AG04449 (cell line): ENCODE measurements at places on chromosomes 7 and 10.

DNA sequence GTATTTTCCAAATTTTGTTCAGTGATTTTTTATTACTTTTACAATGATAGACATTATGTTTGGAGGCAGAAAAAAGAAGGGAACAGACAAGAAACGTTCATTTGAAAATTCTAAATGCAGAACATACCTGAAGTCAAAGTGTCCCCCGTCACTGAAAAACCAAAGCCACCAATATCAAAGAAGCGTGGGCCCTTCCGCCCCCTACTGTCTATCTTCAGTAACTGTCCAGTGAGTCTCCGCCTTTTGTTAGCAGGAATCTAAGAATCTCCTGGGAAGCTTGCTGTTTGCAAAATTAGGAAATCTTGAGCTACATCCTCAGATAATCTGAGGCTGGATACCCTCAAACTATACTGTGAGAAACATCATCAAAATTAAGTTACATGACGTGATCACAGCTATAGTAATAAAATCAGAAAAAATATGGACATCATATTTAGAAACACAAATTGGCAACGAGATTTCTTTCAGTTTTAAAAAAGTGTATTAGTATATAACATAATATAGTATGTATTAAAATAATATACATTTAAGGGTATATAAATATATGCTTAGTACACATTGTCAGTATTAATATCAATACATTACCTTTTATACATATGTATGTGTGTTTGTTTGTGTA lies 169.3 kb upstream of the AKR1E2 start:
- DNase-seq = no peak

DNA sequence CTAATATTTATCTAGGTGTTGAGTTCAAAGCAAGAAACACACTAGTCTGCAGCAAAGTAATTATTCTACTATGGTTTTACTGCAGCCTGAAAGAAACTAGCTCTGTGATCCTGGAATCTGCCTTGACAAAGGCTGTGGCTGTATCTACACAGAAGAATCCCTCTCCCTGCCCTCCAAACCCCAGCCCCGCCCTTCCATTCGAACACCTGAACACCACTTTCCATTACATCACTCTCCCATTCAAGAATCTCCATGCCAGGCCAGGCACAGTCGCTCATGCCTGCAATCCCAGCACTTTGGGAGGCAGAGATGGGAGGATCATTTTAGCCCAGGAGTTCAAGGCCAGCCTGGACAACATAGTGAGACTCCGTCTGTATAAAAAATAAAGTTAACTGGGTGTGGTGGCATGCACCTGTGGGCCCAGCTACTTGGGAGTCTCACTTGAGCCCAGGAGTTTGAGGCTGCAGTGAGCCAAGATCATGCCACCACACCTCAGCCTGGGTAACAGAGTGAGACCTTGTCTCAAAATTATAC lies 23.3 kb downstream of the LRRC20 start:
- no peak for DNase-seq

GRCh38 chr10:62071846-62072281 lies 170.4 kb downstream of the ARID5B start:
- DNase-seq = no peak

DNA sequence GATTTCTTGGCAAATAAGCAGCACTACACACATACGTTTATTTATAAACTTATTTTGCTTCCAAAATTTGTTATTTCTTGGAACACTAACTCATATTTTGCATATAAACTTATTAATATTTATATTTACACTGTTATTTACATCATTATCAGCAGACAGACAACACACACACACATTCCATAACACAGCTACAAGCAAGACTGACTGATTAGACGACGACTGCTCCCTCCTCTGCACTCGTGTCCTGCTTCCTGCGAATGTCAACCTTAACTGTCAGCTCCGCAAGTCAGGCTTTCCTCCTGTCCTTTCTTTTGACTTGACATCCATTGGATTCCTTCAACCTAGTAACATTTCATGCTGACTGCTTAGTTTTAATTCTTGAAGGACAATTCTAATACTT lies 96.6 kb downstream of the ATE1 start:
- no peak for DNase-seq

DNA sequence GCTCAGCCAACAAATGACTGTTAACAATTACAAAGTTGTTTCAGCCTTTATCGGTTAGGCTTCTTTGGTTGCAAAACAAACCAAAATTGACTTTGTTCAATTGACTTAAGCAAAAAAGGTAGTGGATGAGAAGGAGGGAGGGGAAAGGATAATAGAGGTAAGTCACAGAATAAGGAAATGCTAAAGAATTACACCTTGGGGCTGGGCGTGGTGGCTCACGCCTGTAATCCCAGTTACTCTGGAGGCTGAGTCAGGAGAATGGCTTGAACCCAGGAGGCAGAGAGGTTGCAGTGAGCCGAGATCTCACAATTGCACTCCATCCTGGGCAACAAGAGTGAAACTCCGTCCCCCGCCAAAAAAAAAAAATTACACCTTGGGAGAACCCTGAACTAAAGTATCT lies 41.4 kb downstream of the AHCYL2 start:
- DNase-seq = no peak

DNA sequence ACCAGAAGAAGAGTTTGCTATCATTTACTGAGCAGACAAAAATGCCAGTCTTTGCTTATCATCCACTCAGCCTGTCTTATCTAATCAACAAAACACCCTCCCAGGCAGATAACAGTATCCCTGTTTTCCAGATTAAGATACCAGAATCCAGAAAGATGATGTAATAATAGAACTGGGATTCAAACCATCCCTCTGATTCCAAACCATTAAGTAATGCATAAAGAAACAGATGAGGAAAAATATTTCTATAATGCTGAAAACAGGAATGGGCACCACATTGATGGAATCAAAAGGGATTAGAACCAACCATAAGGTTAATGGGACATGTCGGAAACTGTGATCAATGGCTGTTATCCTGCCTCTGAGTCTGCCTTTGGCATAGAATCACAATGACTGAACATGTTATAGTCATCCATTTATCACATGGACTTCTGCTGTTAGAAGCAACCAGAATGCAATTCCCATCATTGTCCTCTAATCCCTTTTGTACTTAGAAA lies 92.1 kb upstream of the RSU1 start:
- DNase-seq = no peak

DNA sequence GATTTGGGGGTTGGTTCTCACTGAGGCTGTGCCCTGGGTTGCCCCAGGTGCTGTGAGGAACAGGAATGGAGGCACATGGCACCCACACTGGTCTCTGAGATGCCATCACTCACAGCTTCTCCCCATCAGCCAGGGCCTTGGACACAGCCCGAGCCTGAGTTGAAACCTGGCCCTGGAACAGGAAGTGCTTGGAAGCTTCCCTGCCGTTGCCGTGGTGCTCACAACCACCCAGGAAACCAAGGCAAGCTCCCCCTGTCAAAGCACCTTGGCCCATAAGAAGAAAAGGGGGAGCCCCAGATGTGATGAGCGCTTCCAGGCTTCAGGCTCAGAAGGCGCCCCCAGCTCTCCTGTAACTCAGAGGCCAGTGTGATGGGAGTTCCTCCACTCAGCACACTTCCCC lies at the start of gene BTBD16:
Gene BTBD16, plus strand, starts transcription at position 221 of the 400 bp plus-strand sequence. CDS start 3,786 bp downstream, outside the sequence.
- DNase-seq = no peak

DNA sequence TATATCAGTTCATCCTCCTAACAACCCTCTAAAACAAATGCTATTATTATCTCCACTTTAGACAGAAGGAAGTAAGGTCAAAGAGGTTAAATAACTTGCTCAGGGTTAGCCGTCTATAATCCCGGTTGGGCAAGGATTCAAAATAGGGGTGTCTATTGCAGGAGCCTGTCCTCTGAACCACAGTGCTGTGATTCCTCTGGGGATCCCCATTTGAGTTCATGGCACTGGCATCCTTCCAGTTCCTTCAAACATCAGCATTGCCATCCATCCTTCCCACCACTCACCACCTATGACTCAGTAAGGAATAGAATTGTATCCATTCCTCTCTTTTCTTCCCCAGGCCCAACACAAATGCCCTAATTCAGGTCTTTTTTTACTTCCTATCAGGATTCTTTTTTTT lies 25.6 kb downstream of the HPS6 start:
- DNase-seq = no peak

- DNase-seq = no peak
Measured at GRCh38 chr7:30177965-30178364, 43.2 kb downstream of the MTURN start.

DNA sequence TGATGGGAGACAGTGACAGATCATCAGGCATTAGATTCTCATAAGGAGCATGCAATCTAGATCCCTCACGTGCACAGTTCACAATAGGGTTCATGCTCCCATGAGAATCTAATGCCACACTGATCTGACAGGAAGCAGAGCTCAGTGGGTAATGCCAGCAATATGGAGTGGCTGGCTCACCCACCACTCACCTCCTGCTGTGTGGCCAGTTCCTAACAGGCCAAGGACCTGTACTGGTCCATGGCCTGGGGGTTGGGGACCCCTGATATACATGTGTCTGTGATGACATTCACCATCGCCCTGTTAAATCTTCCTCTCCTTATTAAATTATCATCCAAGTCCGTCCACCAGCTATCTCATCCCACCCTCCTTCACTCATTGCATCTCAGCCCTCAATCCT lies 118.4 kb downstream of the TEX36 start:
- no peak for DNase-seq

GRCh38 chr10:122551450-122551849 lies 9.1 kb upstream of the DMBT1 start:
- no peak for DNase-seq

DNA sequence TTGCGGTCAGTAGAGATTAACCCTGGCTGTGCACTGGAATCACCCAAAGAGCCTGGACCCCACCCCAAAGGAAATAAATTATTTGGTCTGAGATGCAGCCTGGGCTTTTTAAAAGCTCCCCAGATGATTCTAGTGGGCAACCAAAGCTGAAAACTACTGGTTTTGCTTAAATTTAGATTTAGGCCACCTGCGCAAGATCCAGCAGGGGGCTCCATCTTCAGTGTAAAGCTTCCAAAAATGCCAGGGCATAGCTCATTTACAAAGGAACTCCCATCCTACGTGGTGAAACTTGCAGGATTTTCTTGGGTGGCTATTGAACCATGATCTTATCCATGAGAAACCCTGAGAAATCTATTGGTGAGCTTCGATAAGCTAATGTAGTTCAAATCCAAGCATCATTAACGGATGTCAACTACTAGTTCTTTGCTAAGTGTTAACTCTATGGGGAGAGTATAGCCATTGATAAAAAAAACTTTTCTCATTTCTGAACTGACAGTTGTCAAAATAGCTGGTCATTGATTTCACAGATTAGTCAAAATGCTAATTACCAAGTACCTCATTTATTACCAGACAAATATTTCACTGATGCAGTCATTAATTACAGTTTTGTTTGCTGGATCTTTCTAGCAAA lies 315.3 kb downstream of the LHFPL3 start:
- DNase-seq = no peak

GRCh38 chr10:129272866-129273650 lies 194.0 kb upstream of the MGMT start:
- DNase-seq = no peak

DNA sequence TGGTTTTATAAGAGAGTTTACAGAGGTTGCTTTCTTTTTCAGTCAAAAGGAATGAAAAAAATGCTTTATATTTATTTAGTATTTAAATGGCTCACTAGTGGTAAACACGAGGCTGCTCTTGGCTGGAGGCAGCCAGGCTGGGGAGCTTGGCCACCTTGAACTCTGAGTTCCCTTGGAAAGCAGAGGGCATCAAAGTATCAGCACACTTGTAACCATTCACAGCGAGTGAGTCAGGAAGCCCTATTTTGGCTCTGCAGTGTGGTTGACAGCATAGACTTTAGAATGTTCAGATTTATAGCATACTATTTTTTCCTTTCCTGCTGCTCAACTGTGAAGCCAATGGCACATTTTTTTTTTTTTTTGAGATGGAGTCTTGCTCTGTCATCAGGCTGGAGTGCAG lies 51.6 kb downstream of the CYCS start:
- peak; percentile 66 for DNase-seq

DNA sequence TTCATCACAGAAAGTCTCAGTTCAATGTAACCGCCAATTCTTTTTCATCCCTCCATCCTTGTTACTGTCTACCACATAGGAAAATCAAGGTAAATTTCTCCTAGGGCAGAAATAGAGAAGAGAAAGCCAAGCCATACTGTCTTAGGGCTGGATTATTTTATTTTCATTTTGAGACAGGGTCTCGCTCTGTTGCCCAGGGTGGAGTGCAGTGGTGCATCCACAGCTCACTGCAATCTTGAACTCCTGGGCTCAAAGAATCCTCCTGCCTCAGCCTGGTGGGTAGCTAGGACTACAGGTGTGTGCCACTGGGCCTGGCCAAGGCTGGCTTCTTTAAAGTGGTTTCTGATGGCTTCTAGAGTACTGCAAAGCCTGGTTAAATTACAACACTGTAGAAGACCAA lies 181.7 kb downstream of the SRPK2 start:
- no peak for DNase-seq

DNA sequence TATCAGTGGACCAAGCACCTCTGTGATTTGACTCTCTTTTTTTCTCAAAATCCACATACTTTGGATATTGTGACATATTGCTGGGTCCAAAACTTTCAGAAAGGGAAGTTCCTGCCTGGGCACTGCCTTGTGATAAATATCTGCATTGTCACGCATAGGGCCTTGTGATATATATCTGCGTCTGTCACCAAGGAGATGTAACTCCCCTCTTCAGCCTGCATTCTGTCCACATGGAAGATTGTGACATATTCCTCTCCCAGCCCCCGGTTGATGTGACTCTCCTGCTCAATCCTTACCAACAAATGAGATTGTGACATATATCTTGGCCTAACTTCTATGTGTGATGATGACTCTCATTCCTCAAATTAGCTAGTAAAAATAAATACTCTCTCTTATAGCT lies 25.4 kb upstream of the ZNF107 start:
- no peak for DNase-seq
